SJSA1 (cell line): ENCODE measurements at places on chromosomes 3 and 15.
A peak's percentile ranks its signal among the peaks of the same experiment; 100 is the strongest.

DNA sequence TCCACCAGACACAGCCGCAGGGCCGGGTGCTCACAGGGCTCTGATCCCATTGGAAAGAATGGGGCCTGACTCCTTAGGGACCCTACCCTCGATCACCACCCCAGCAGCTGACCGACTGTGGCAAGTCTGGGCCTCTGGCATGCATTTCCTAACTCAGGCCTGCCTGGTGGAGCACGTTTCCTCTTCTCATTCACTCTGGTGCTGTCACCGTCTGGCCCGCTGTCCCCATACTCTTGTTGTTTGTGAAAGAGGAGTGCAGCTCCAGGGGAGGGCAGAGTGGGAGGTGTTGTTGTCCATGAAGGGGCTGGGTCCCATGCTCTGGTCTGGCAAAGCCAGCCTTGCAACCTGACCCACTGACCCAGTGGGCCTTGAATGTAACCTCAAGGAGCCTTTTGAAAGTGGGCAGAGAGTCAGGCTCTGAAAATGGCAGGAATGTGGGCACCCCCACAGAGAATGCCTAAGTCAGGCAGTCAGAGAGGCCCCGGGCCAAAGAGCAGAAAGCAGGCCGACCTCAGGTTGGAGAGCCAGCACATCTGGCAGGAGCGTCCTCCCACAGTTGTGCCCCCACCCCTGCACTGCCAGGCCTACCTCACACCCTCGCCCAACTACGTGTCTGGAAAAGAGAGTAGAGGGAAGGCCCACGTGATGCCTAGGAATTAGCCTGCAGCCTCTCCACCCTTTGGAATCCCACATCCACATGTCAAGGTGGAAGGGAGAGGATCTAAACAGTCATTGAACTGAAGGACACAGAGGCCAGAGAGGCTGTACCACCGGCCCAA is 10.9 kb downstream of the SEMA7A start:
- H3K4me3 ChIP-seq, result no peak overlapping the region
- no peaks in the 10 kb centered on the region; the same call in 1 of the 2 replicates for H3K36me3 ChIP-seq
- H3K4me1 ChIP-seq, result peaks cover 58% of the 10 kb centered on the region
- peak; percentile 79 for DNase-seq

DNA sequence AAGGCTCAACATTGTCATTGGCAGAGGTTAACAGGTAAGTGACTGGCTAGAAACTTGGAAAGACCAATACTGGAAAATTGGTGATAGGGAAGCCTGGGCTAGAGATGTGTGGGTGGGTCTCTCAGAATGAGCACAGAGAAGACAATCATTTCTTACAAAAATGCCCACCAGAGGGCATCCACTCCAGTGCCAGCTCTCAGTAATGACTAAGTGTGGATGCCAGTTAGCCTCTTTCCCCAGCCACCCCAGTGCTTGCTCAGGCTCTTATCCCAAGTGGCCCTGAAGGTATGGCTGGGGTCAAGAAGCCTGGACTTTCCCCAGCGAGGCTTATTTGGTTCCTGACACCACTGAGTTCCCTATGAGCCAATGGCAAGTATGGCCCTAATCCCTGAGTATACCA is 115.9 kb upstream of the ST8SIA2 start:
- no peaks in the 10 kb centered on the region for H3K36me3 ChIP-seq
- H3K27me3 ChIP-seq, result peaks cover 5% of the 10 kb centered on the region; the same call in 1 of the 2 replicates
- DNase-seq, result peak; percentile 21
- no peak overlapping the region for H3K27ac ChIP-seq
- H3K4me1 ChIP-seq, result no peaks in the 10 kb centered on the region
- H3K4me3 ChIP-seq, result no peak overlapping the region

DNA sequence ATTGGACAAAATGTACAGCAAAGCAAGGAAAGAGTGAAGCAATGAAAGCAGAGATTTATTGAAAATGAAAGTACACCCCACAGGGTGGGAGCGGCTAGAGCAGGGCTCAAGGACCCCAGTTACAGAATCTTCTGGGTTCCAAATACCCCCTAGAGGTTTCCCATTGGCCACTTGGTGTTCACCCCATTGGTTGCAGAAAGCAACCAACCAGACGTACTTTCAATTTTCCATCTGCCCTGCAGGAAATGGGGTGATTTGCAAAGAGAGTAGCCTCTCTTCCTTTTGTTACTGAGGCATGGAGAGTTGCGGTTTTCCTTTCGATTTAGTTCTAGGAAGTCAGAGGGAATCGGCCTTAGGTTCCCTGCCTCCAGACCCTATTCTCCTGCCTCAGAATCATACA is 2.4 kb downstream of the PML start:
- peak; percentile 69 for DNase-seq
- peaks cover 34% of the 10 kb centered on the region for H3K4me1 ChIP-seq
- peak overlapping the region; percentile 63 for H3K4me3 ChIP-seq
- H3K36me3 ChIP-seq, result peaks cover 42% of the 10 kb centered on the region
- H3K27me3 ChIP-seq, result no peaks in the 10 kb centered on the region
- H3K27ac ChIP-seq, result peak overlapping the region; percentile 24

- H3K27me3 ChIP-seq, result no peaks in the 10 kb centered on the region
- DNase-seq, result no peak
- H3K27ac ChIP-seq, result no peak overlapping the region
- no peak overlapping the region for H3K4me3 ChIP-seq
These were observed 18.3 kb downstream of the RTF1 start for GRCh38 chr15:41435037-41435786.

DNA sequence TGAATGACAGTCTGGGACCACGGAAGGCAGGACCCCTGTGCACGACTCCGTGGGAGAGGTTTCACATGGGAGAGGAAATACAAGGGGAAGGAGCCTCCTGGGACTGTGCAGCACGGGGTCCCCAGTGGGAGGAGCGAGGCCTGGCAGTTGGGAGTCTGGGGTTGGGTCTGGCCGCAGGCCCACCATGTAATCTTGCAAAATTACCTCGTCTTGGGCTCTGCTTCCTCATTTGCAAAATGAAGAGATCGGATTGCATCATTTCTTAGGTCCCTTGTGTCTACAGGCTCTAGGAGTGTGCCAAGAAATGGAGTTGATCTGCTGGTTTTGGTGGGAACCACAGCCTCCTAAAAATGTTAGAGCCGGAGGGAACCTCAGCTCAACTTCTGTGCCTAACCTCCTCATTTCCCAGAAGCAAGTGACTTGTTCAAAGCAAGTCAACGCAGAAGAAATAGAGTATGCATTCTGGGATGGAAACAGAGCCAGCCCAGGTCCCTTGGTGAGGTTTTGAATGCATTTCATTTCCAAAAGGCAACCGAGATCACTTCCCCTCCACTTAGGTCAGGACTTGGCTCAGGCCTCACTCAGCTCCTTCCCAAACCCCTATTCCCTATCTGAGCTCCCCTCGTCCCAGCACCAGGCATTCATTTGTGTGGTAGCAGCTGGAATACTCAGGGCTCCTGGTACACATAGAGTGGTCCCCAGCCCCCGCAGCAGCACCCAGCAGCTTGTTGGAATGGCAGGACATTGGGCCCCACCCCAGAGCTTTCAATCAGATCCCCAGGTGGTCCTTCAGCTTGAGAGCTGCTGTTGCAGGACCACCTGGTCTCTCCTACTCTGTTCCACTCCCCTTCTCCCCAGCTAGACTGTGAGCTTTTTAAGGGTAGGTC is 267.7 kb downstream of the XXYLT1 start:
- H3K4me3 ChIP-seq, result no peak overlapping the region
- no peak overlapping the region for H3K27ac ChIP-seq
- no peaks in the 10 kb centered on the region; the same call in 1 of the 2 replicates for H3K27me3 ChIP-seq
- no peak for DNase-seq
- H3K4me1 ChIP-seq, result no peaks in the 10 kb centered on the region
- H3K36me3 ChIP-seq, result no peaks in the 10 kb centered on the region

- H3K4me3 ChIP-seq, result no peak overlapping the region
- no peaks in the 10 kb centered on the region for H3K36me3 ChIP-seq
- peak overlapping the region; percentile 40 for H3K27ac ChIP-seq
- peaks cover 16% of the 10 kb centered on the region for H3K4me1 ChIP-seq
- no peaks in the 10 kb centered on the region for H3K27me3 ChIP-seq
These were observed 203.9 kb downstream of the NEK10 start for GRCh38 chr3:27165321-27165721.

GRCh38 chr15:101651554-101652097 is 555 bp downstream of the TM2D3 start:
- H3K4me1 ChIP-seq, result peaks cover 27% of the 10 kb centered on the region
- no peak for DNase-seq
- peaks cover 44% of the 10 kb centered on the region for H3K36me3 ChIP-seq
- H3K27ac ChIP-seq, result peak overlapping the region; percentile 92
- peak overlapping the region; percentile 84 for H3K4me3 ChIP-seq
- H3K27me3 ChIP-seq, result no peaks in the 10 kb centered on the region

- no peak overlapping the region for H3K4me3 ChIP-seq
- no peak overlapping the region for H3K27ac ChIP-seq
- no peaks in the 10 kb centered on the region for H3K36me3 ChIP-seq
- no peak for DNase-seq
- H3K4me1 ChIP-seq, result no peaks in the 10 kb centered on the region
- H3K27me3 ChIP-seq, result peaks cover 5% of the 10 kb centered on the region; the same call in 1 of the 2 replicates
These were observed 15.5 kb downstream of the GRM2 start for GRCh38 chr3:51722362-51722761.

GRCh38 chr3:169939751-169940150 is 26.9 kb upstream of the SEC62 start:
- H3K27me3 ChIP-seq, result no peaks in the 10 kb centered on the region
- H3K36me3 ChIP-seq, result no peaks in the 10 kb centered on the region
- no peak overlapping the region for H3K4me3 ChIP-seq
- H3K4me1 ChIP-seq, result no peaks in the 10 kb centered on the region

- peaks cover 34% of the 10 kb centered on the region for H3K4me1 ChIP-seq
- no peaks in the 10 kb centered on the region for H3K27me3 ChIP-seq
These were observed 17.8 kb downstream of the FLNB start for GRCh38 chr3:58025837-58026569.

DNA sequence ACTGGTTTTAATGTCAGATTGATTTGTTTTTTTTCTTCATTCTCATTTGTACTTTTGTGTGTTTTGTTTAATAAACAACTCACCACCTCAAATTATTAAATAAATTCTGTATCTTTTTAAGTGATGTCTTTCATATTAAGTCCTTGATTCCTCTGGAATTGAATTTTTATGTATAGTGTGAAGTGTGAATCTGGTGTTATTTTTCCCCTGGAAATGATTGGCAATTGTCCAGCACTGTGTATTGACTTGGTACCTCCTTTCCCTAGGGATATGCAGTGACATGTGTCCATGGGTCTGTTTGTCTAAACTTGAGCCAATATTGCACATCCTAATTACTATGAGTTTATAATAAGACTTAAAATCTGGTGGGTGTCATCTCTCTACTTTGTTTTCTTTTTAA is 2.1 kb downstream of the RNU5B-1 start:
- DNase-seq, result no peak
- H3K27me3 ChIP-seq, result no peaks in the 10 kb centered on the region; the same call in 1 of the 2 replicates
- peaks cover 8% of the 10 kb centered on the region for H3K4me1 ChIP-seq
- H3K4me3 ChIP-seq, result no peak overlapping the region

DNA sequence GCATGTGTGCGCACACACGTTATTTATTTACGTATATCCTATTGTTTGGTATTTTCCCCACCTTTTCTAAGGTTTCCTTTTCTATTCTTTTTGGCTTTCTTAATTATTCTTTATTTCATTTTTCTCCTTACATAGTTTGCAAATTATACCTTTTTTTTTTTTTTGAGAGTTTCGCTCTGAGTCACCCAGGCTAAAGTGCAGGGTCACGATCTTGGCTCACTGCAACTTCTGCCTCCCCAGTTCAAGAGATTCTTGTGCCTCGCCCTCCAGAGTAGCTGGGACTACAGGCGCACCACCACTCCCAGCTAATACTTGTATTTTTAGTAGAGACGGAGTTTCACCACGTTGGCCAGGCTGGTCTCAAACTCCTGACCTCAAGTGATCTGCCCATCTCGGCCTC is 20.0 kb upstream of the CILP start:
- no peaks in the 10 kb centered on the region for H3K4me1 ChIP-seq
- H3K4me3 ChIP-seq, result no peak overlapping the region
- H3K27ac ChIP-seq, result no peak overlapping the region
- H3K27me3 ChIP-seq, result no peaks in the 10 kb centered on the region
- no peak for DNase-seq
- H3K36me3 ChIP-seq, result peaks cover 2% of the 10 kb centered on the region; the same call in 1 of the 2 replicates

GRCh38 chr15:82850731-82851130 is 41.3 kb downstream of the WHAMM start:
- H3K36me3 ChIP-seq, result no peaks in the 10 kb centered on the region
- DNase-seq, result peak; percentile 25
- no peak overlapping the region for H3K27ac ChIP-seq
- no peaks in the 10 kb centered on the region for H3K4me1 ChIP-seq

- H3K27ac ChIP-seq, result no peak overlapping the region
- no peak for DNase-seq
- H3K4me3 ChIP-seq, result no peak overlapping the region
These were observed 13.0 kb downstream of the ANPEP start for GRCh38 chr15:89801471-89802195.

DNA sequence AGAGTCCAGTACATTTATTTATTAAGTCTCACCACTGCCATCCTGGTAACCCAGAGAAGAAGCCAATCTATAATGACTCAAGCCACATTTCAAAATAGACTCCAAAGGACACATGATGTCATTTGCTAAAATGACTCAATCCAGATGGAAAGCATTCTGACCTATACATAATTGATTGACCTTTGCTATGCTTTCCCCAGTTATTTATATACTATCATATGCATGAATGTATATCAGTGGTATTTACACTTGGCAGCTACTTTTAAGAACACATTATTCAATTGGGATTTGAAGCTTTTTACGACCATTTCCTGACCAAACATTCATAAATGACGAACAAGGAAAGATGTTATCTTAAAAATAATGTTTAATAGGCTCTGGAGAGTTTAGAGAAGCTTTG is 297.2 kb downstream of the FHIT start:
- DNase-seq, result no peak
- no peak overlapping the region for H3K27ac ChIP-seq
- no peaks in the 10 kb centered on the region for H3K4me1 ChIP-seq
- H3K27me3 ChIP-seq, result no peaks in the 10 kb centered on the region
- no peak overlapping the region for H3K4me3 ChIP-seq

DNA sequence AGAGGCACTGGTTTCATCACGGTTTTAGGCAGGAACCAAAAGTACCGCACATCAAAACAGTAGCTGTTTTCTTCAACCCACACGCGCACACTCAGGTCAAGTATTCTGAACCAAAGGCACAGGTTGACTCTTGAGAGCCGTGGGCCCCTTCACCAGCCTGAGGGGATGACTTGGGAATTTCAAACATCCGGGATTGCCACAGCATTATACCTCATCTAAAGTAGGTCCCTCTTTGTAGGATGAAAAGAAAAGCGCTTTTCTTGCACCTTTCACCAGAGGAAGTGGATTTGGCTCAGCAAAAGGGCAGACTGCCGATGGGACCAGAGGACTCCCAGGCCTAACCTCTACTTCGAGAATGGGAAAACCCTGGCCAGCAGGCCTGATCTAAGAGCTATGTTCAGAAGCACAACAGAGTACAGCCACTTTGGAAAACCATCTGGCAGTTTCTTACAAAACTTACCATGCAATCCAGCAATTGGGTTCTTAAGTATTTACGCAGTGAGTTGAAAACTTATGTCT is 88.2 kb upstream of the PROK2 start:
- H3K4me3 ChIP-seq, result no peak overlapping the region
- no peak overlapping the region for H3K27ac ChIP-seq
- H3K27me3 ChIP-seq, result 0 out of 2 replicates have a peak, but pooled peaks cover 4% of the 10 kb centered on the region
- no peak for DNase-seq
- H3K4me1 ChIP-seq, result peaks cover 13% of the 10 kb centered on the region

- H3K4me1 ChIP-seq, result peaks cover 25% of the 10 kb centered on the region
- no peak overlapping the region for H3K4me3 ChIP-seq
- peak overlapping the region; percentile 78 for H3K27ac ChIP-seq
- H3K36me3 ChIP-seq, result no peaks in the 10 kb centered on the region
- H3K27me3 ChIP-seq, result no peaks in the 10 kb centered on the region
- peak; percentile 40 for DNase-seq
These were observed 106.3 kb downstream of the ZBTB20 start for GRCh38 chr3:115040673-115041286.

GRCh38 chr15:41125063-41125669 is 9.1 kb upstream of the INO80 start:
- no peaks in the 10 kb centered on the region for H3K4me1 ChIP-seq
- H3K27ac ChIP-seq, result no peak overlapping the region
- H3K4me3 ChIP-seq, result no peak overlapping the region
- no peaks in the 10 kb centered on the region for H3K27me3 ChIP-seq
